ENCODE measurements at places on chromosomes 2 and 18.

DNA sequence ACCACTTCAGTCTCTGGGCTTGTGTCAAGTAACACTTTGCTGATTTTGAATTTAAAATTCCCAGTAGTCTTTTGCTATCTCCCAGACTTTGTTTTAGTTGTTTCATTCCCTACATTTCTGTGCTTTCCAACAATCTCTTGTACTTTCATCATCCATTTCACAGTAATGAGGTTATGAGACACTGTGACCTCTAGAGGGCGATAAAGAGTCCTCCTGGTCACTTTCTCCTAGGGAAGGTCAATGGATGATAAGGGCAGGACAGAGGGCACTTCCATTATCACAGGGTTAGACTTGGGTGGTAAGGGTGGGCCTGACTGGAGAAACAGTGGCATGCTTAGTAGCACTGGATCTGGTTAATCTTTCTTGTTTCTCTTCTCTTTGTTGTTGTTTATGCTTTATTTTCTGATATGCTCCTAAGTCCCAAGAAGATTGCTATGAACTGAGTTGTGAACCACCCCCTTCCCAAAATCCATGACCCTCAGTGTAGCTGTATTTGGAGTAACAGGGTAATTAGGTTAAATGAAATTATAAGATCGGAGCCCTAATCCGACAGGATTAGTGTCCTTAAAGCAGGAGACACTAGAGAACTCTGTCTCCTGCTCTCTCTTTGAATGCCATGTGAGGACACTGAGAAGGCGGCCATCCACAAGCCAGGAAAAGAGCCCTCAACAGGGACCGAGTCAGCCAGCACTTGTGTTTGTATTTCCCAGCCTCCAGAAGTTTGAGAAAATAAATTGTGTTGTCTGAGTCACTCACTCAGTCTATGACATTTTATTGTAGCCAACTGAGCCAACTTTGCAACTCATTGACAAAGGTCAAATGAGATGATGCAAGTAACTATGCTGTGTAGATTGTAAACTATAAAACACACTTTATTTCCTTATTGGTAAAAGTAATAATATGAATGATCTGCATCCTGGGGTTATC is 779.2 kb downstream of the CNTNAP5 start:
- peak; percentile 55 for DNase-seq

DNA sequence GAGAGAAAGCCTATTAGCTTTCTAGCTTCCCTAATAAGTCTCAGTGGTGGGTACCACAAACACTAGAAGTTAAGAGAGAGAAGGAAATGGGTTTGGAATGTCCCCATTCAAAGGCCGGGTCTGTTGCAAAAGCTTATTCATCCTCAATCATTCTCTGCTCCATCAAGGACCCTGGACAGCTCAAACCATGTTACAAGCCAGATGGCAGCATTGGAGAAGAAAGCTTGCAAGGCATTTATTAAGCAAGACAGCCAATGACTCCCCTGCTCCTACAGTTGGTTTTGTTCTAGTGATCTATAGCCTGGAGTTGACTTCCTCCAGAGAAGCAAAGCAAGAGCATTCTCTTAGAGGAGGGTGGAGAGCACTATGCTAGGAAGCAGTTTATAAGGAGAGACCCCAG is 86.9 kb upstream of the LMAN1 start:
- no peak for DNase-seq

- no peak for DNase-seq
These were observed 203.5 kb downstream of the LPIN1 start for GRCh38 chr2:11949732-11950523.

DNA sequence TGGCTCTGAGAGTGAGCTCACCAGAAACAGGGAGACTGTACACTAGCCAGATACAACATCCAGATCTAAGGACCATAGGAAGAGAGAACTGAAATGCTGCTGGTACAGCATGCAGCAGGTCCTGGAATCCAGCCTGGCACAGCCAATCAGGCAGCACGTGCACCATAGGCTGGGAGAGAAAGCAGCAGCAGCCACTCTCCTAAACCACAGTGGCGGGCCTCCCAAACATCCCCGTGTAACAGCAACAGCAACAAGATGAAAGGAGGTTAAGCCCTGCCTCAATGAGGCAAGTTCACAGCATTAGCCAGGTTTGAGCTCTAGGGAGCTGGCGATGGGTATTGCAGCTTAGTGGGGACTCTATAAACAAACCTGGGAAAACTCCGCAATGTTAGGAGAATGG is 192.0 kb downstream of the EPHA4 start:
- no peak for DNase-seq

- DNase-seq: no peak
These were observed 419.1 kb downstream of the SLC4A3 start for GRCh38 chr2:220046507-220046906.

DNA sequence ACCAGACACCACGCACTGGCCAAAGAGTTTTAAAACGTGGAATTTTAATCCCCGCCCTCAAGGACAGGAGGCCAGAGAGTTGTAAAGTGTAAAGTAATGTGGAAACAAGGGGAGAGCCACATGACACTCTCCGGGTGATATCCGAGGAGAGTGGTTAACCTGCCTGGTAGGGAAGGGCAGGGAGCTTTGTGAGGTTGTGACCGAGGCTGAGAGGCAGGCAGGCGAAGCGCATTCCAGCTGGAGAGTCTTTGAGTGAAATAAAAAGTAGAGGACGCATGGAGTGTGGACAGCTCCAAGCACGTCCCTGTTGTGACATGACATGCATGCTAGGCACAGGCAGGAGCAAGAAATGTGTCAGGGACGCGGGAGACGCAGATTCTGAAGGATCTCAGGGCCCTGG is 539.5 kb downstream of the RNF144A start:
- DNase-seq: no peak

GRCh38 chr2:97718051-97718882 is 4.9 kb downstream of the ZAP70 start:
- no peak for DNase-seq

DNA sequence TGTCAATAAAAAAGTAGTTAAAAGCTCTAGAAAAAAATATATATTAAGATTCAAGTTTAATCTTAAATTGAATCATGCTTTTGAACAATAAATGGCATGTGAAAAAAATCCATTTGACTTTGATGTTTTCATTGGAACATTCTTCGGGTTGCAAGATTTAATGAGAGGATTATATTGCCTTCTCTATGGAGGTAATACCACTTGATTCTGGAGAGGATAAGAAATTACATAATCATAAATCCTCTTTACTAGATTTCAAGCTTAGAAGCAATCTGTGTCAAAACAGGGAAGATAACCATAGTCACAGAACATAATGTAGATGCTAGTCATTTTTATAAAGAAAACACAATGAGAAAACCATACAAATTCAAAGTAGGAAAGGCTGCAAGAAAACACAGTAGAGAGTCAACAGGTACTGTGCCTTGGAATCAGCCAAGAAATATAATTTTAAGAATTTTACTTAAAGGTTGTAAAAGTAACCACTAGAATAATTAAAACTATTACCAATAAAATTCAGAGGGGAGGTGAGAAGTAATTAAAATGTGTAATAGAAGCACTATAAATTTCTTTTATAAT is 18.7 kb upstream of the MAPRE2 start:
- DNase-seq: no peak

DNA sequence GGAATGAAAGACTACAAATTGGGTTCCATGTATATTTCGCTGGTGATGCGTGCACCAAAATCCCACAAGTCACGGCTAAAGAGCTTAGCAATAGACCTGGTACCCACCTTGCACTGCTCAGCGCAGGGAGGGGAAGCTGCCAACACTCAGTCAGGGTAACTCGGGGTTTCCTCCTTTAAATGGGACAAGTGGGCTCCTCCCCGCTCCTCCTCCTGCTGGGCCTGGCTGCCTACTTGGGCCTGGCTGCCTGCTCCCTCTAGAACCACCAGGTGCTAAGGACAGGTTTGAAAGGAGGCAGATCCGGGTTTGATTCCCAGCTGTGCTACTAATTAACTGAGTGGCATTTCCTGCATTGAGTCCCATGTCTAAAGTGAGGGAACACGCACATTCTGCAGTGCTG is 23.4 kb downstream of the MYO7B start:
- no peak for DNase-seq

DNA sequence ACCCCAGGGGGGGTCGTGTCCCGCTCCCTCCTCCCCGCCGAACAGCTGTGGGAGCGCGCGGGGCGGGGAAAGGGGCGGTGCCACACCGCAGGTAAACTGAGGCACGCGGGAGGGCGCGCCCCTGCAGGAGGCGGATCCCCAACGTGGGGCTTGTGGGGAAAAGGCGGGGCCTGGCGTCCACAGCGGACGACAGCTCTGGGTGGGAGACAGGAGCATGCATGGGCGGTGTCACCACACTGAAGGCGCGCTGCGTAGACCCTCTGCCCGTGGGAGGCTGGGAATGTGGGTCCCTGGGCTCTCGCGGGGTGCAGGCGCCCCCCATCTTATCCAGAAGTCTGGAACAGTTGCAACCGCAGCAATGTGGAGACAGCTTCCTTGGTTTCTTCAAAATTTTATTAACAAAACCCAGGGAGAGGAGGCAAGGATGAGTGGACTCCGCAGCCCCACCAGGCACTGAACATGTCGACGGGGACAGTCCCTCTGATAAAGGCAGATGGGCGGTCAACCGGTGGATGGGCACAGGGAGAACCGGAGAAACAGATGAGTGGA is 723 bp upstream of the MBD1 start:
- DNase-seq: no peak

GRCh38 chr2:240131941-240132650 is 4.0 kb downstream of the COPS9 start:
- no peak for DNase-seq

DNA sequence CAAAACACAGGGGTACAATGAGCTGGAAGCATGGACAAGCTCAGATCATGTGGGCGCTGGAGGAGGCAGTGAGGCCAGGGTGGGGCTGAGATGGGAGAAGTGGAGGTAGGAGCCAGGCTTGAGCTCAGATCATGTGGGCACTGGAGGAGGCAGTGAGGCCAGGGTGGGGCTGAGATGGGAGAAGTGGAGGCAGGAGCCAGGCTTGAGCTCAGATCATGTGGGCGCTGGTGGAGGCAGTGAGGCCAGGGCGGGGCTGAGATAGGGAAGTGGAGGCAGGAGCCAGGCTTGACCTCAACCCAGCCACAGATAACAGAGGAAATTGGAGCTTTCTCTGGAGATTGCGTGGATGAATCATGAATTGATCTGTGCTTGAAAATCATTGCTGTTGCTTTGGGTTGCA is 48.3 kb upstream of the TMEM18 start:
- no peak for DNase-seq

- DNase-seq: no peak
These were observed 21.0 kb upstream of the CABLES1 start for GRCh38 chr18:23114171-23114881.
